ENCODE measurements at places on chromosomes 12 and 14. TPM values are rescaled to one million over a fixed set of nuclear protein-coding genes. Genes with fewer than 3 reads are reported as not detected.

- no peak for DNase-seq
Observed at GRCh38 chr12:109560867-109561710, 12.2 kb downstream of the MMAB start.

GRCh38 chr14:50403419-50403818 is 6.7 kb upstream of the CDKL1 start:
- DNase-seq: no peak

GRCh38 chr12:92417373-92417772 is 271.7 kb upstream of the BTG1 start:
- DNase-seq: no peak

Gene KCNH3
- total RNA-seq: 2.2 TPM

DNA sequence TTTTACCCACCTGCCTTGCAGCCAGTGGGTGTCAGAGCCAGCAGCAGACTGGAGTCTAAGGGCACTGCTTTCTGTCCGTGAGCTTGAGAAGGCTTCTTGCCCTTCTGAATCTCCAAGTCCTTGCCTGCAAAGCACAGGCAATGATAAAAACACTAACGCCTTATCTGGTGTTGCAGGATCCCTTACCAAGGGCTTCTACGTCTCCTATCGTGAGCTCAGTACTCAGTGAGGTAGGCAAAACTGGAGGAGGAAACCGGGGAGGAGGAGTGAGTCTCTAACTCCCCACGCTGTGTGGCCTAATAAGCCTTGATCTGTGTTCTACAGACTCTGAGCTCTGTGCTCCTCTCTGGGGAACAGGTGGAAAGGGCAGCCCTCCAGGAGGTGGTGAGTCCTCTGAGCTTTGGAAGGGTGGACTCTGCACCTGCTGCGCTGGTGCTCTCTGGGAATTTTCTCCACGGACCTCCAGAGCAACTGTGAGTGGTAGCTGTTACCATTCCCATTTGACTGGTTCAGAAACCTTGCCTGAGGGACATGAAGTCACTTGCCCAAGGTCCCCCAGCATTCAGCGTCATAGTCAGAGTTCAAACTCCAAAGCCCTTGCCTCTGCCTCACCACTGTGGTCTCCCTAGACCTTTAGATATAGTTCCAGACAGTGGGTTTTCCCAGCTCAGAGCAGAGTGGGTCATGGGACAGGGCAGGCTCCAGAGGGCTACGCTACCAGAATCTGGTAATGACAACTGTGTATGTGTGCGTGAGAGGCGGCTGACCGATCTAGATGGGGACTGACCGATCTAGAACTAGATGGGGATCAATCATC is 7.0 kb upstream of the MARK3 start:
- no peak for DNase-seq

Gene RBM23
- total RNA-seq: 91.1 TPM

Gene KRT8
- 1.9 TPM for total RNA-seq

Gene TAS2R20
- total RNA-seq: 19.2 TPM

DNA sequence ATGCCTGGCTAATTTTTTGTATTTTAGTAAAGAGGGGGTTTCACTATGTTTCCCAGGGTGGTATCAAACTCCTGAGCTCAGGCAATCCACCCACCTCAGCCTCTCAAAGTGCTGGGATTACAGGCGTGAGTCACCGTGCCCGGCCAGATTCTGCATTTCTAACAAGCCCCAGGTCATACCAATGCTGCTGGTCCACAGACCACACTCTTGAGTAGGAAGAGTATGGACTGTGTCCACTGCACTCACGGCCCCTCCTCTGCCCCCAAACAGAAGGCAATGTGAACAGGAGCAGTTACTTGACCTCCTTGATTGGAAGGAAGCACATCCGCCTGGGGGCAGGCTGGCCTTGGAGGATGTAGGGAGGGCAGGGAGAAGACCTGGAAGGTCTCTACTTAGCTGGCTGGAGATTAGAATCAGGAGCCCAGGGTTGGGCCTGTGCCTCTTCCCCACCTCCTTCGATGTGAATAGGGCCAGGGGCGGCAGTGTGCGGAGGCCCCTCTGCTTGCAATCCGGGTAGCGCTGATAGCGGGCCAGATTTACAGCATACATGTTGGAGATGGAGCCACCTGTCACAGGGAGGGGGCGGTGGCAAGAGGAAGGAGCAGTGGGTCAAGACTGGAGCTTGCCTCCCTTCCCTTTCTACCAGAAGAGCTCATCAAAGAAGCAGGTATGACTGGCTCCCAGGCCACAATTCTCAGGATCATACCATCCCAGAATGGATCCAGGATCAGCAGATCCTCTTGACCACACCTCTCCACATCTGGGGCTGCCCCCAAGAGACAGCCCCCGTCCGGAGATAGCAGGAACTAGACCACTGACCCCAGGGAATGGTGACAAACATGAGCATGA is 9.4 kb upstream of the ZNF740 start:
- no peak for DNase-seq

DNA sequence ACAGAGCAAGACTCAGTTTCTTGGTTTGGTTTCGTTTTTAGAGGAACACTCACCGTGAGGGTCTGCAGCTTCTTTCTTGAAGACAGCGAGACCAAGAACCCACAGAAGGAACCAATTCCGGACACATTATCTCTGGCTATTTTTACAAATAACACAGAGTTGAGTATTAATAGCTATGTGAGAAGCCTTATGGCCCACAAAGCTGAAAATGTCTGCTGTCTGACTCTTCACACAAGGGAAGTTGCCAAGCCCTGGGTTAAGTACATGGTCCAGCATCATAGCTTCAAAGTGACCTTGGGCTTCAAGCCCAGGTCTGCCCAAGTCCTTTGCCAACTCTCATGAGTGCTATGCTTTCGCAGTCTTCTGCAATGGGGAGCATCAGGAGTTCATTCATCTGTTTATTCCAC is 2.6 kb upstream of the LGMN start:
- DNase-seq: no peak

DNA sequence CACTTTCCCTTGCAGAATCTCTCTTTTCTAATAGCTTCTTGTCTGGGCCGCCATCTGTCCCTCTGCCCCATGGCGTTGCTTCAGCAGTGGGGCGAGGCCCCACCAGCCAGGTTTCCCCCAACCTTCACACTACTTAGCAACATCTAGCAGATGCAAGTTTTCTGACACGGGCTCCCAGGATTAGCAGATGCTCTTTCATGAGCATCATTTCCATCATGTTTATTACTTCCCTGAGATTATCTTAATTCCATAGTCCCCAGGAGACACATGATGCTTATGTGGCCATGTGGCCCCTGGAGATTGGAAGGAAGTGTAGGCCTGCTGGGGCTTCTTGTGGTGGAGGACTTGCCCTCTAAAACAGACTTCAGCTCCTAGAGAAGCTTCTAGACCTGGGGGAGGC is 102.0 kb upstream of the MYL2 start:
- no peak for DNase-seq

GRCh38 chr12:76558684-76559399 is 729 bp downstream of the OSBPL8 start:
- DNase-seq: peak; percentile 41

DNA sequence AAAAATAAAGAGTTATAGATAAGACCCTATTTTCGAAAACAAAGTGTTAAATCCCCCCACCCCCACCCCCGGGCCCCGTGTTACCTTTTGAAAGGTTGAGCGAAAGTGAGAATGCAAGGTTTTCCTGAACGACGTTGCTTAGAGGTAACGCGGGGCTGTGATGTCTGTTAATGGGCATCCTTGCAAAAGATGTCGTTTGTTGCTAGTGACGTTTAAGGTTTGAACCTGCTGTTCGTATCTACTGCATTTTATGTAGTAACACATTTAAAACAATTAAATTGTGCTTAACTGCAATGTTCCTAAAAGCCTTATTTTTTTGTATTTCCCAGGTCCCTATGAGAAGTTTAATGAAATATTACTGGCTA is 1.2 kb downstream of the CPSF6 start:
- DNase-seq: no peak

GRCh38 chr14:76146976-76147375 is 4.7 kb upstream of the GPATCH2L start:
- DNase-seq: no peak

All from cerebellum (tissue), 4 donors.